Natural killer cell (primary cell): ENCODE measurements at places on chromosomes 1 and 21. TPM values are rescaled to one million over a fixed set of nuclear protein-coding genes. Genes with fewer than 3 reads are reported as not detected.
A peak's percentile ranks its signal among the peaks of the same experiment; 100 is the strongest.

The MYOG gene
- not detected for total RNA-seq

DNA sequence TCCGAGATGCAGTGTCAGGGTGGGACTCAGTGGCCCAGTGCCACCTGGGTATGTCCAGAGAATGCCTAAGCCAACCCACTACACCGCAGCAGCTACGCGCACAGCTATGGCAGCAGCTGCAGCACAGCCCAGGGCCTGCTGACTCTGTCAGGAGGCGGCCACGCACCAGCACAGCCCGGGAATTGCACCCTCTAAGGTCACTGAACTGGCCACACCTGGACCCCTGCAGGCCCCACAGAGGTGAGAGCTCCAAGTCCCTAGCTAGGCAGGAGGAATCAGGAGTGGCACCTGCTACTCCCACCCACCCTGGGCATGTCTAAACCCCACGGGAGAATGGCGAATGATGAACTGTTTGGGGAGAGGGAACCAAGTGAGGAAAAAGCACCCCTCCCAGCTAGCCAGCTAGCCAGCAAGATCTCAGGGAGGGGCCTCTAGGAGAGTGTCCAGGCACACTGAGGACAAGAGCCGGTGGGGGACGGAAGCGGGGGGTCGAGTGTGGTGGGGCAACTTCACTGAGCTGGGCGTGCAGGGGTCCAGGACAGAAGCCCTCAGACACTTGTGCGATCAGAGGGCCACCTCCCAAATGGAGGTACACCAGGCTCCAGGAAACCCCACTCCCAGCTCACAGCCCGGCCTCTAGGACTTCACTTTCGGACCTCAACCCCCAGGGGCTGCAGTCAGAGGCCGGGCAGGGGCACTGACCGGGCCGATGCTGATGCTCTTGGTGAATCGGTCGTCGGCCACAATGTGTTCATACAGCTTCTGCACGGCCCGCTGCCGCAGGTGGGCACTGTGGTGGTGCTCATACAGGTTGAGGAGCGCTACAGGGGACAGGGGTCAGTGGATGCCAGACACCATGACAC, 13.9 kb downstream of the LSS start:
- no peak for DNase-seq

The SLC6A9 gene
- 0.29 TPM for total RNA-seq

- no peak for DNase-seq
These were observed 52.3 kb downstream of the ABL2 start for GRCh38 chr1:179177182-179177581.

DNA sequence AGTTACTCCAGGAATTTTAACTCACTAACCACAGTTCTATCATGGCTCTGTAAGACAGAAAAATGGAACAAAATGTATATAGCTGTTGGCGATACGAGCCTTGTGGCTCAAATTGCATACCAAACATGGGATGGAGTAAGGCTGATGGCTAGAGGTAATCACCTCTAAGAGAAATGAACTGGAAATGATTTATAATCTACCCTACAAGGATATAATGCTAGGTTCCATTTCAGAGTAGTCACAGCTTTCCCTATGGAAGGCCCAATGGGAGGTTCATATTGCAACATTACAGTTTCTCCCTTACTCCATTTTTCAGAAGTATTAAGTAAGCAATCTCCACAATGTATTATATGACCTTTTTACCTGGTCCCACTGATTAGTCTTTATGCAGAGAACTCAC, 61.6 kb downstream of the EDEM3 start:
- DNase-seq = no peak

DNA sequence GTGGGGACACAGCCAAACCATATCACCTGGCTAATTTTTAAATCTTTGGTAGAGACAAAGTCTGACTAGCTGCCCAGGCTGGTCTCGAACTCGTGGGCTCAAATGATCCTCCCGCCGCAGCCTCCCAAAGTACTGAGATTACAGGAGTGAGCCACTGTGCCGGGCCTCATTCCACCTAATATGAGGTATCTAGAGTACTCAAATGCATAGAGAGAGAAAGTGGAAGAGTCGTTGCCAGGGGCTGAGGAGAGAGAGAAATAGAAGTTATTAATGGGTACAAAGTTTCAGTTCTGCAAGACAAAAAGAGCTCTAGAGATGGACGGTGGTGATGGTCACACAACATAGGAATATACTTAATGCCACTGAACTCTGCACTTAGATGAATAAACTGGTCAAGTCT, 119.6 kb downstream of the TOMM20 start:
- DNase-seq = no peak

- peak; percentile 84 for DNase-seq
These were observed 24.8 kb upstream of the THEM4 start for GRCh38 chr1:151934048-151934493.

- DNase-seq = no peak
These were observed 5.2 kb downstream of the TNFSF4 start for GRCh38 chr1:173201969-173202368.

The TRIM67 gene
- total RNA-seq = not detected

DNA sequence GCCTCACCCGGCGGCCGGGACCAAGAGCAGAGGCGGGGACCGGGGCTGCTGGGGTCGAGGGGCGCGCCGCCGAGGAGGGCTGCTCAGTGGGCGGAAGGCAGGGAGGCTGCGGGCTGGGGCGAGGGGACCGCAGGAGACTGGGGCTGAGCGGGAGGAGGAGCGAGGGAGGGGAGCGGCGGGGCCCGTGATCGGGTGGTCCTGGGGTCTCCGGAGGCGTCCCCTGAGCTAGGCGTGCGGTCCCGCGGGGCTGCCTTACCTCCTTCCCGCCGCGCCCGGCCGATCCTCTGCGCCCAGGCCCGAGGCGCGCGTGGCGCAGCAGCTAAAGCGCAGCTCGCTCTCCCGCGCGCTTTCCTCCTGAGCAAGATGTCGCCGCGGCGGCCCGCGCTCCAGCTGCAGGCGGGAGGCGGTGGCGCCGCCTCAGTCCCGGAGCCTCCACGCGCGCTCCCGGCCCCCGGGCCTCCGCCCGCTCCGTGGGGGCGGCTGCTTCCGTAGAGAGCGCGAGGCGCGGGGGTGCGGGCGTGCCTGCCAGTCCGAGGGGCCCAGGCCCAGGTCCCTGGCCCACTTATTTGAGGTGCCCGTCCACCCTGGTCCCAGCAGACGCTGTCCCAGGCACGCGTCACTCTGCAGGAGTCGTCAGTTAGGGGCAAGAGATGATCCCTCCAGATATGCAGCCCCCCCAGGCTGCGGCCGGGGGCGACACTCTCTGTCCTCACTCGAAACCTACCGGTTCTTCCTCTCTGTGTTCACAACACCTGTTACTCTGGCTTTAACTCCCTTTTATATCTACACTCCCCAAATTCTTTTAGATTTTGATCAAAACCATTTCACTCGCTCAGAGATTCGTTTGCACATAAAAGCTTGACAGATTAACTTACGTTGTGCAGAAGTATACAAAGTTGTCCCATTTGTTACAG, at the start of gene CCSAP:
Gene CCSAP, minus strand, starts transcription at position 392 of the 914 bp plus-strand sequence. CDS start 582 bp downstream, outside the sequence.
- peak; percentile 84 for DNase-seq

The TENT5C gene
- 109 TPM for total RNA-seq

GRCh38 chr1:46285730-46286477, 17.5 kb downstream of the LRRC41 start:
- DNase-seq = peak; percentile 50

- DNase-seq = no peak
These were observed 29.8 kb downstream of the COL18A1 start for GRCh38 chr21:45434645-45435217.

The TNN gene
- not detected for total RNA-seq

The TMEM167B gene
- total RNA-seq = 61.2 TPM

- DNase-seq = no peak
These were observed 14.2 kb upstream of the ECE1 start for GRCh38 chr1:21304488-21304887.

The LRRC38 gene
- total RNA-seq = not detected

- DNase-seq = no peak
These were observed 27.5 kb downstream of the KCNC4 start for GRCh38 chr1:110237386-110238152.

DNA sequence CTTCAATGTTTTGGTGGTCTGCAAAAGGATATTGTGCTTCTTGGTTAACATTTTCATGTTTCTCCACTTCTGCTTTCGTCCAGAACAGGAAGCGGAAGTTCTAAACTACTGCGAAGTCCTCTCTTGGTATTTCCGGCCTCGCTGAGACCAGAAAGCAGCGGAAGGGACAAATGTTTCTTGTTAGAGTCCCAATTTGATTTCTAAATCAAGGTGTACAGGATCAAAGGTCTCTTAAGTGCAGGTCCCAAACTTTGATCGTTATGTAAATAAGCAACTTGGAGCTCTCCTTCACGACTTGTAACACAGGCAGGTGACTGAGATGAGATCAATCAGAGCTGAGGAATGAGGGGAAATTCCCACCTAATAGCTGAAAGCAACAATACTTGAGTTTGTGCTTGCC, 40.1 kb upstream of the HMCN1 start:
- DNase-seq = peak; percentile 63

The C1QC gene
- total RNA-seq = not detected

The ZBTB40 gene
- 32.9 TPM for total RNA-seq

GRCh38 chr1:6794164-6794563, 8.9 kb downstream of the CAMTA1 start:
- DNase-seq = peak; percentile 59

DNA sequence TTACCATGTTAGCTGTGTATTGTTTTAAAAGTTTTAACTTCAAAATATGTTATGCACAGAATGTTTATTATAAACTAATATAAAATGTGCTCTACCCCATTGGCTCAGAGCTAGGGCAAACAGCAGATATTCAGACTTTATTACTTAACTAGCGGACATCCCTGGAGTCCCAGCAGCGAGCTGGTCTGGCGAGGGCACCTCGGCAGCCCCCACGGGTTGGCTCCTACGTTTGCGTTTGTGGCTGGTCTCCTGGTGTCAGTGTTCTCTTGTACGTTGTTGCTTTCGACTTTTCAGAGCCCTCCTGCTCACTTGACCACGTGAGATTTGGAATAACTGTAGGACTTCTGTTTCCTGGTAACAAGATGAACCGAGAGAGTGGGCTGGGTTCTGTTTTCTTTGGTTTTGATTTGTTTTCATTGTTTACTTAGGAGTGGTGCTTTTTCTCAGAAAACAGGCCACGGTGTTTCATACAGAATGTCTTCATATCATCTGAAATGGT, 44.5 kb downstream of the CBS start:
- DNase-seq = no peak

The VWA1 gene
- not detected for total RNA-seq

GRCh38 chr1:228408041-228408868, 1.6 kb upstream of the TRIM11 start:
- peak; percentile 21 for DNase-seq

DNA sequence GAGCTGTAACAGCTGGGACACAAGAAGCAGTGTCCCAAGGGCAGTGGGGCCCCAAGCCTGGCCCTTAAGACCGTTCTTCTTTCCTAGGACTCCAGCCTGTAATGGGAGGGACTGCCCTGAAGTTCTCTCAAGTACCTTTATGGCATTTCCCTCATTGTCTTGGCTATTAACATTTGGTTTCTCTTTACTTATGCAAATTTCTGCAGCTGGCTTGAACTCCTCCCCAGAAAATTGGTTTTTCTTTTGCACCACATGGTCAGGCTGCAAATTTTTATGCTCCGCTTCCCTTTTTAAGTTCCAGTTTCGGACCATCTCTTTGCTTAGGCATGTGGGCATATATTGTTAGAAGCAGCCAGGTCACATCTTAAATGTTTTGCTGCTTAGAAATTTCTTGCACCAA, 3.1 kb upstream of the MROH9 start:
- no peak for DNase-seq

- DNase-seq = no peak
These were observed 22.7 kb upstream of the FHAD1 start for GRCh38 chr1:15224259-15224869.

GRCh38 chr1:235131961-235132360, 3.3 kb upstream of the TOMM20 start:
- DNase-seq = no peak

- no peak for DNase-seq
These were observed 389.7 kb upstream of the RUNX1 start for GRCh38 chr21:35438643-35439404.

The ZNF695 gene
- total RNA-seq = 0.10 TPM

- DNase-seq = no peak
These were observed 564.1 kb upstream of the PLXNA2 start for GRCh38 chr1:208808301-208808700.

DNA sequence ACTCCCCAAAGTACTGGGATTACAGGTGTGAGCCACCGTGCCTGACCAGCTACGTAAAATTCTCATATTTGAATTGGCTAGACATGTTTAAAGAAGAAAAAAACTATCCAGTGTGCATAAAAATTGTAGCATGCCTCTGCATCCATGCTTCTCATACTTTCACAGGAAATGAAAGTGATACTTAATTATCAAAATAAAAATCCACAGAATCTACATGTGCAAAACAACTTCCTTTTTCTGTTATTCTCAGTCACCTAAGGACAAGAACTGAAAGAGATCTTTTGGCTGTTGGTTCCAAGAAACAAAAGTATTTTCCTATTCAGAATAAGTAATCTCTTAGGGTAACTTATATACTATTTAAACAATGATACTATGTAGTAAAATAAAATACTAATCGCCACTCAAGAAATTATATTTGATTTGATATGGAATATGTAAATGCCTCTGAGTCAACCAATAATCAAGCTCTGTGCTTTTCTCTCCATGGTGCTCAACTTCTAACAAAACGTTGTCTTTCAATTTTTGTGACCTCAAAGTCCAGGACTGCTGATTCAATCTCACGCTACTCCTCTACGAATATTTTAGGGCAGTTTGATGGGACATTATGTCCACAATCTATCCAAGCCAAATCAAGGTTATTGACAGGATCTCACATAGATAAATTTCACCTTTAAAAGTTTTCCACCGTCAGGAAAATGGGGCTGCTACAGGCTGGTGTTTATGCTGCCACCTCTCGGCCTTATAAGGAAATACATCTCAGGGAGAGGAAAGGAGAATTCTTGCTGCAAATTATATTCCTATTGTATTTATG, 102.7 kb downstream of the ZNF281 start:
- DNase-seq = no peak

The LCE2C gene
- not detected for total RNA-seq

- no peak for DNase-seq
These were observed 73.4 kb upstream of the SERTAD4 start for GRCh38 chr1:210159211-210159610.

DNA sequence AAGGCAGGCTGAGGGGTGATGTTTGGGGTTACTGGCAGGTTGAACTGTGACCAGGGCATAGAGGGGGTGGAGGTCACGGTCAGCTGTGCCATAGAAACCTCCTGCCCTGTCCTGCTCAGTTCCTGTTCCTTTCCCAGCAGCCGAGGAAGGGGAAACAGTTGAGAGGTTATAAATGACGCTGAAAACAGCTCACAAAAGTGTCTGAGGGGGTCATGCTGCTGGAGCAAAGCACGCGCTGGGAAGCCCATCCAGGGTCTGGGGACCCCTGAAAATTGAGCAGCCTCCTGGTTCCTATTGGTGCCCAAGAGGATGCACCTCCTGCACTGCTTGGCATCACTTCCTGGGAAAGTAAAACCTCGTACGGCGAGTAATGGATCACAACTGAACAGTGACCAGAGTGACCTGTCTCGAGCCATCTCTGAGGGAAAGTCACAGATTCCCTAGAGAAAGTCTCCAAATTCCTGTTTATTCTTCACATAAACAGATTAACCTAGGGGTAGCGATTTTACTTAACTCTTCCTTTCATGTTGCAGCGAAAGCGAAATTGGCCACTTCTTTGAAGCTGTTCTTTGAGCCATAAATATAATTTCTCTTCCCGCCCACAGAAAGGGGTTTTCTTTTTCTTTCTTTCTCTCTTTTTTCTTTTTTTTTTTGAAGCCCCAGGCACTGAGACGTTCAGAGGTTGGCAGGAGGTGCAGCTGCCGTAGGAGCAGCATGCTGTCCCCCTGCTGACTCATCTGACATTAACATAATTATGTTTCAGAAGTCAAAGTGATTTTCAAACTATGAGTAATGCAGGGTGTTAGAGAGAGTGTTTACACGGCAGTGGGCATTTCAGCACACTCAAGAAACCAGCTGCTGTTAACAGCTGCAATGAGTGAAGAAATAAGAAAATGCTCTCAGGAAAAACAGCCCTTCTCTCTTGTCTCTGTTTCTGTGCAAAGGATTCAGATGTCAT, 41.8 kb upstream of the ATF3 start:
- peak; percentile 52 for DNase-seq
